ENCODE measurements at places on chromosomes 6 and 20. TPM values are rescaled to one million over a fixed set of nuclear protein-coding genes. Genes with fewer than 3 reads are reported as not detected.

GRCh38 chr20:25282034-25282781 lies 34.3 kb downstream of the PYGB start:
- H3K4me3 ChIP-seq: no peak overlapping the region
- H3K4me1 ChIP-seq: no peaks in the 10 kb centered on the region
- no peak overlapping the region for H3K27ac ChIP-seq
- no peaks in the 10 kb centered on the region for H3K27me3 ChIP-seq
- H3K36me3 ChIP-seq: no peaks in the 10 kb centered on the region
- DNase-seq: peak; percentile 24

- DNase-seq: no peak
- H3K4me3 ChIP-seq: no peak overlapping the region
- no peaks in the 10 kb centered on the region for H3K4me1 ChIP-seq
These were observed 581.8 kb downstream of the CD109 start for GRCh38 chr6:74277777-74278186.

DNA sequence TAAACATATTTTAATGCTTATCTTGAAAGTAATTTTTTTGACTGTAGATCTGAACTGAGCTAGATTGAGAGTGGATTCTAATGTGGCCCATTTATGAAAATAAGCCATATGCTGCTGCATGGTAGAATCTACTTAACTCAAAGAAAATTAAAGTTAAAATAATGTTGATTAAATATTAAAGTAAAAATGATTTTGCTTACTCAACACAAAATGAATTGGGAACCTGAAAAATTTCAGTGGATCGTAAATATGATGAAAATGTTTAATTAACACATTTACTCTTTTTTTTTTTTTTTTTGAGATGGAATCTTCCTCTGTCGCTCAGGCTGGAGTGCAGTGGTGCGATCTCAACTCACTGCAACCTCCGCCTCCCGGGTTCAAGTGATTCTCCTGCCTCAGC lies 144.5 kb upstream of the HMGN3 start:
- no peaks in the 10 kb centered on the region for H3K27me3 ChIP-seq
- DNase-seq: no peak
- H3K36me3 ChIP-seq: no peaks in the 10 kb centered on the region
- H3K4me3 ChIP-seq: no peak overlapping the region
- H3K27ac ChIP-seq: no peak overlapping the region
- H3K4me1 ChIP-seq: no peaks in the 10 kb centered on the region

- H3K4me1 ChIP-seq: no peaks in the 10 kb centered on the region
- DNase-seq: peak; percentile 56
- H3K36me3 ChIP-seq: no peaks in the 10 kb centered on the region
- H3K27me3 ChIP-seq: no peaks in the 10 kb centered on the region
- H3K4me3 ChIP-seq: no peak overlapping the region
These were observed 779.6 kb downstream of the MAFB start for GRCh38 chr20:39909447-39909846.

- H3K4me1 ChIP-seq: peaks cover 42% of the 10 kb centered on the region
- H3K4me3 ChIP-seq: no peak overlapping the region
- peak overlapping the region; percentile 87 for H3K27ac ChIP-seq
- H3K36me3 ChIP-seq: peaks cover 11% of the 10 kb centered on the region
- no peak for DNase-seq
These were observed 19.2 kb upstream of the SLC22A1 start for GRCh38 chr6:160102399-160102798.

DNA sequence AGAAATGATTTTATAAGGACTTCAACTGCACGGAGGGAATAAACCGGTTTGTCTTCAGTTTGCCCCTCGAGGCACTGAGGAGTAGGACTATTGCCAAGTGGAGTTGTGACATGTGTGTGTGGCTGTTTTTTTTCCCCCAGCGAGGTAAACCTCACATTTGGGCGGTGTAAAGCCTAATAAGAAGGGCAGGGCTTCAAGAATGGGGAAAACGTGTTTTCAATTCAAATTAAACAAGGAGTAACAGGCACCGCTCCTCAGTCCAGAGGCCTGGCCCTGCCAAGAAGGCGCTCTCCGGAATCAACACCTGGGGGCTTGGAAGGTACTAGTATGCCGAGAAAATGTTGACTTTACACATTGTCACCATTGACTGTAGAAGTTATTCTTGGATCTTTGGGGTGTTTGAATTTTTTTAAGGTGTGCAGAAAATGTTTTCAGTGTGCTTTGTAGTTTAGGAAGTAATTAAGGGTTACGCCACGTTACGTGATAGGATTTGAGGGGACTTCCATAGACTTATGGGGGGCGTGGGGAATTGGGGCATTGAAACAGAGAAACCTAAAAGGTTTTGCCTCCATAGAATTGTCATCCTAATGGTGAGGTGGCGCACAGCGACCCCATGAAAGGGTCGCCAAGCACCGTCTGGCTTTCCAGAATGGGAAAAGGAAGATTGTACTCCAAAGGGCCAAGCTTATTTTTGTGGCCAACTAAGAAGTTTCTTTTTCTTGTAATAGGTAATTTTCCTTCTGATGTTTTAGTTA lies 791 bp downstream of the ADGRG6 start:
- H3K4me1 ChIP-seq: no peaks in the 10 kb centered on the region
- H3K4me3 ChIP-seq: peak overlapping the region; percentile 77
- peak overlapping the region; percentile 90 for H3K27ac ChIP-seq
- no peaks in the 10 kb centered on the region for H3K36me3 ChIP-seq

SLC26A8 gene
- 0.06 TPM for total RNA-seq

GRCh38 chr6:106254636-106255035 lies 70.9 kb downstream of the ATG5 start:
- no peaks in the 10 kb centered on the region for H3K4me1 ChIP-seq
- no peaks in the 10 kb centered on the region for H3K27me3 ChIP-seq
- DNase-seq: no peak
- H3K4me3 ChIP-seq: no peak overlapping the region
- H3K36me3 ChIP-seq: no peaks in the 10 kb centered on the region

DNA sequence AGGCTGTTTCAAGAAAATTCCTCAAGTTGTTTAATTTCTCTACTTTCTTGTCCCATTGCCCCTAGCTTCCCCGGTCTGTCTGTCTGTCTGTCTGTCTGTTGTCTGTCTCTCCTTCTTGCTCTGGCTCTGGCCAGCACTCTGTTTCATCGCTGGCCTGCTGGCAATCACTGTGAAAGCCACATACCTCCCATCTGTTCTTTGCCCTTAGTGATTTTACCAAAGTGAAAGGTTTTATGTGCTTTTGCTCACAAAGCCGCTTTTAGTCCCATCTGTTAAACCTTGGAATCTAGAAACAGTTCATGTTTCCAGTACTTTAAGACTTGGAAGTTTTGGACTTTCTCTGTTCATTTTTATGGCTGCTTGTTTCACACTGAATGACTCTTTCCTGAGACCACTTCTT lies 87.8 kb upstream of the EXOC2 start:
- H3K4me3 ChIP-seq: no peak overlapping the region
- DNase-seq: no peak
- H3K36me3 ChIP-seq: no peaks in the 10 kb centered on the region
- H3K27me3 ChIP-seq: no peaks in the 10 kb centered on the region
- no peak overlapping the region for H3K27ac ChIP-seq

GRCh38 chr6:54157405-54157804 lies 46.2 kb downstream of the MLIP start:
- no peaks in the 10 kb centered on the region for H3K4me1 ChIP-seq
- no peak for DNase-seq
- no peaks in the 10 kb centered on the region for H3K27me3 ChIP-seq
- H3K36me3 ChIP-seq: no peaks in the 10 kb centered on the region

PLCB1 gene
- total RNA-seq: 6.3 TPM

DNA sequence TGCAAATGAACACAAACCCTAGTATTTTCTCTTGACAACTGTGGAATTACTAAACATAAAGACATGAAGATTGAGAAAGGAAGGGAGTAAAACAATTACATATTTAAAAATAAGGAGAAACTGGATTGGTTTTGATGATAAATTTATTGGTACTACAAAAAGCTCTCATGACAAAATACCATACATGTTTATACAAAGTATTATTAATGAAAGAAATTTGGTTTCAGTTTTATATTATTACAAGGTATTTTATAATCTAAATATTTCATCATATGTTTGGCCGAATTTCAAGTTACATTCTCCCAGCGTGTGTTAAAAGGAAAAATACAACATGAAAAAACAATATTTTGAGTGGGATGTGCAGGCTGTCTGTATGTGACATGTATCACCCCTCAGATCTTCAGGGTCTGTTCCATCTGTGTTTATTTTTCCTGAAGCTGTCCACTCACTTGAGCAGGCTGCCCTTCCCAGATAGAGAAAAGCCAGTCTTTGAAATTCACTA lies 568.4 kb downstream of the NKAIN2 start:
- H3K4me1 ChIP-seq: no peaks in the 10 kb centered on the region
- DNase-seq: no peak
- peak overlapping the region; percentile 47 for H3K27ac ChIP-seq
- H3K27me3 ChIP-seq: no peaks in the 10 kb centered on the region
- H3K4me3 ChIP-seq: no peak overlapping the region
